ENCODE measurements at places on chromosomes 16 and 17.

GRCh38 chr17:61139219-61139618 is 260.4 kb upstream of the TBX2 start:
- DNase-seq = no peak

- no peak for DNase-seq
Measured at GRCh38 chr17:43528319-43528987, 17.7 kb downstream of the ETV4 start.

- no peak for DNase-seq
Measured at GRCh38 chr16:85187002-85187401, 74.7 kb upstream of the CIBAR2 start.

GRCh38 chr16:2194166-2194834 is 2.1 kb downstream of the CASKIN1 start:
- no peak for DNase-seq

GRCh38 chr16:89827383-89828198 is 684 bp upstream of the SPIRE2 start:
- peak; percentile 49 for DNase-seq

DNA sequence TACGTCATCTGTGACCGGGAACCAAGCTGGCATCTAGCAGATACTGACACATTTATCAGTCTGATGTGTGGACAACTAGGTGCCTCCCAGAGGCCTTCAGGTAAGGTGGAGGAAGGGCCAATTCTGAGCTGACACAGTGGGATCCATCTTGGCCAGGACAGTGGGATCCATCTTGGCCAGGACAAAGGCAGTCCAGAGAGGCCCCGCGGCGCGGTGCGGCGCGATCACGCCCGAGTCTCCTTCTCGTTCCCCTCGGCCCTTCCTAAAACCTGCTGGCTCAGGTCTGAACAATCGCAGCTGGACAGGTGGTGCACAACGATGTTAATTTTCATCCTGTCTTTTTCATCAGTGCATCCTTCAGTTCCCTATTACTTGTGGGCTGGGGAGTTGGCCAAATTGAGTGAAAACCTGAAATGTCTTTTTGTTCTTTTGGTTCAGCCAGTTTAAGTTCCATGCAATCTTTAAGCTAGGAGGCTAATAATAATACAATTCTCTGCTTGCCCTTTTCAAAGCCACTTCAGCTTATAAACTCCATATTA is 486 bp upstream of the WSB1 start:
- no peak for DNase-seq

DNA sequence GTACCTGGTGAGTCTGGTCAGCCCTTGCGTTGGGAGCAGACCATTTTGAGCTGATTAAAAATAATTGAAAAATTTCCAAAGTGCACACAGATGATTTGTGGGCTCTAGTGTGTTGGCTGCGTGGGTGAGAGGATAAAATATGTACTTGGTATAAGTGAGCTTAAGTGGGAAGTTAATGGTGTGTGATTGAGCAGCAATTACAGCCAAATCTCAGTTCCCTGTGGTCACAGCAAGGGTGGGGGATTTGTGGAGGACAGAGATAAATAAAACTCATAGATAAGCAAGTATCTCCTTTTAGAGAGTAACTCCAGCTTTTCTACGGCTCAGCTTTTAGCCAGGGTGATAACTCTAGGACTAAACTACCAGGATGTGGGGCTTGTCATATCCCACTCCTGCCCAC is 390.4 kb downstream of the UTP18 start:
- no peak for DNase-seq

DNA sequence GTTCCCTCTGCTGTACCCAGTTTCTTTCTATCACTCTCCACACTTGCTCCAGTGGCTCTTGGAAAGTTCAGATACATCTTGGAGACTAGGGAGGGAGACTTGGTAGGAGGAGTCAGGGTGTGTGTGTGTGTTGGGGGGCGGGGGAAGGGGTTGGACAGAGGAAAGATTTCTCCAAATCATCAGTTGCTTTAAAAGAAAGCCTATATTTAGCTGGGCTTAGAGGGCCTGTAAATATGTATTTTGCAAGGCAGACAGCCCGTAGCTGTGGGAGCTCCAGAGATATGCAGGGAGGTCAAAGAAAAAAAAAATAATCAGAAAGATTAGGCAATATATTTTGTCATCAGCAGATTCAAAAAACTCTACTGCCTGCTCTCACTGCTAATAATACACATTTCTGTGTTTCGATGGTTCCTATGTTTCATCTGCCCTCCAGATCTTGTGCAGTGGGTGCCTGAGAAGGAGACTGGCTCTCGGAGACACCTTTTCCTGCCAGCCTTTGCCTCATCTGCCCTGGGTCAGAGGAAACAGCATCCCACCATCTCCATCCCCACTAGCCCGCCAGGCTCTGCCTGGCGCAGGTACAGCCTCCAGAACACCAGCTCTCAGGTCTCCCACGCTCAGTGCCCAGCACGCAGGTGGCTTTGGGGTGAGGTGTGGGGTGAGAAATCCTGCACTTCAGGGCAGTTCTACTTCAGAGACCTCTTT is 4.8 kb upstream of the PPP1R9B start:
- DNase-seq = no peak

- no peak for DNase-seq
Measured at GRCh38 chr17:73519714-73520368, 124.4 kb downstream of the SDK2 start.
